Hippocampal formation (tissue), 2 donors: ENCODE measurements at places on chromosomes 16 and 17.

DNA sequence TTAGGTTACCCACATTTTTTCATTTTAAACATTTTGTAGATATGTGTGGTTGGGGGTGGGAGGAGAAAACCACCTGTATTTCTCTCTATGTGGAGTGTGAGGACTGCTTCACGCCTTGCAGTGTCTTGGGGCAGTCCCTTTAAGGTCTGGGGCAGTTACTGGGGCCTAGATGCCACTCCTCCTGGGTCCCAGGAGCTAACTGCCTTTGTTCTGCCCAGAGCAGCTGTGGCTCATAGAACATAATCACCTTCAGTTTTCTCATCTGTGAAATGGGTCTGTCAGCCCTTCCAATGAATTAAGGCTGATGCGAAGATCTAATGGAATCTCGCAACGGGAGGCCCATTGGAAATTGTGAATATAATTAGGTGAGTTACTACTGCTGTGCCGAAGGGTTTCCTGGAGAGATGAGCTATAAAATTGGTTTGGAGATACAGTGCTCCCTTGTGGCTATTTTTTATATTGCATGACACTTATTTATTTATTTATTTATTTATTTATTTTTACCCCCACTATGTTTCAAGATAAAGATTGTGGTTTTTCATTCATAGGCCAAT is 22.9 kb downstream of the DHRS7C start:
- DNase-seq = peak; percentile 24

- no peak for DNase-seq
These were observed 159.2 kb upstream of the CDH5 start for GRCh38 chr16:66207139-66207882.

GRCh38 chr17:2814481-2815341 is 18.5 kb downstream of the RAP1GAP2 start:
- no peak for DNase-seq

DNA sequence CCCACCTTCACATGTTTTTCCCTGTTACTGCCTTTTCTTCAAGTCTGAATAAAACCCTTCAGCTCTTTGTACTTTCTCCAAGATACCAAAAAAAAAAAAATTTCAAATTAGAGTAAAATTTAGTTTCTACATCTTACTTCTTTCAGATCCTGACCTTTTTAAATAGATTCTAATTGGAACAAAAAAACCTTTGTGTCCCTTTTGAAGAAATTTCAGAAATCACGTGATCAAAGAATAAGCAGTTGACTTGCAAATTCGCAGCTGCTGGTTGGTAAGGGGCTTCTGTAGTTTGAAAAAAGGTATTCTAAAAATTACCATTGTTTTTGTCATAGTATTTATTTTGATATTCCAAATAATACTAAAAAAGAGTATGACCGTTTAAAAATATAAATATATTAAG is 71.7 kb downstream of the CDC27 start:
- DNase-seq = no peak

DNA sequence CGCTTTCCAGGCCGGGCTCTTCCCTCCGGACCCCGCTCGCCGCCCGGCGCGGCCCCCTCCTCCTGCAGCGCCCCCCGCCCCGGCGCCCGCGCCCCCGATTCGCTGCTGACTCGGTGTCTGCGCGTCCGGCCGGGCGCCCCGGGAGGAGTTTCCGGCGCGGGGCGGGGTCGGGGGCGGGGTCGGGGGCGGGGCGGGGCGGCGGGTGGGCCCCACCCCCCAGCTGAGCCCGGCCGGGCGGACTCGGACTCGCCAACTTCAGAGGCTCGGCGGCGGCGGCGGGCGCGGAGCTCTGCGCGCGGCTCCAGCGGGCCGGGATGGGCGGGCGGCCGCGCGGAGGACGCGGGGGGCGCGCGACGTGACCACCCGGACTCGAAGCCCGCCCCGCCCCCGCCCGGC is at the start of gene METRNL:
Gene METRNL (plus strand): TSS at position 258 of the 396 bp plus-strand sequence. CDS start 207 bp downstream, outside the sequence.
- DNase-seq = peak; percentile 28

DNA sequence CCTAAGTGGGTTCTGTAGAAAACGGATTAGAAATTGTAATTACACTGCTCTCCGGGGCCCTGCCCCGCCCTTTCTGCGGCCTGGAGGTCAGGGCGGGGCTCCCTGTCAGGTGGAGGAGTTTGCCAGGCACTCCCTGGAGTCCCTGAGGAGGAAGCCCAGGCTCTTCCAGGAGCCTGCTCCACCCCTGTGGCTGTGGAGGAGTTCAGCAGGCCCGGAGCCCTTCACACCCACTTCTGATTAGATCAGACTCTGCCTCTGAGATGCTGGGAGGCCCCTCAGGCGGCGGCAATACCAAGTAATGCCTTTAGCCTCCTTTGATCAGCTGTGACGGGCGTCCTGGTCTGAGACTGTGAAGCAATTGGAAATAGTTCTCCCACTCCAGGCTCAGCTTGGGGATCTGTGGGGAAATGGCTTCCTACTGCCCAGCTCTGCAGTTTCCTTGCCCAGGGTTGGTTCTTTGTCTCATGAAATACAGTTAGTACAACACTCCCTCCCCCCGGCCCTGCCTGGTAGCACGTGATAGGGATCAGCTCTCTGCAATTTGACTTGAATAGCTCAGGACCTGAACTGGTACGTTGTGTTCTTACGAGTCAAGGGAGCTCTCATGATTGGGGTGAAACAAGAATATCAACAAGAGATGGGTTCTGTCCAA is 22.3 kb downstream of the BAIAP2 start:
- no peak for DNase-seq

DNA sequence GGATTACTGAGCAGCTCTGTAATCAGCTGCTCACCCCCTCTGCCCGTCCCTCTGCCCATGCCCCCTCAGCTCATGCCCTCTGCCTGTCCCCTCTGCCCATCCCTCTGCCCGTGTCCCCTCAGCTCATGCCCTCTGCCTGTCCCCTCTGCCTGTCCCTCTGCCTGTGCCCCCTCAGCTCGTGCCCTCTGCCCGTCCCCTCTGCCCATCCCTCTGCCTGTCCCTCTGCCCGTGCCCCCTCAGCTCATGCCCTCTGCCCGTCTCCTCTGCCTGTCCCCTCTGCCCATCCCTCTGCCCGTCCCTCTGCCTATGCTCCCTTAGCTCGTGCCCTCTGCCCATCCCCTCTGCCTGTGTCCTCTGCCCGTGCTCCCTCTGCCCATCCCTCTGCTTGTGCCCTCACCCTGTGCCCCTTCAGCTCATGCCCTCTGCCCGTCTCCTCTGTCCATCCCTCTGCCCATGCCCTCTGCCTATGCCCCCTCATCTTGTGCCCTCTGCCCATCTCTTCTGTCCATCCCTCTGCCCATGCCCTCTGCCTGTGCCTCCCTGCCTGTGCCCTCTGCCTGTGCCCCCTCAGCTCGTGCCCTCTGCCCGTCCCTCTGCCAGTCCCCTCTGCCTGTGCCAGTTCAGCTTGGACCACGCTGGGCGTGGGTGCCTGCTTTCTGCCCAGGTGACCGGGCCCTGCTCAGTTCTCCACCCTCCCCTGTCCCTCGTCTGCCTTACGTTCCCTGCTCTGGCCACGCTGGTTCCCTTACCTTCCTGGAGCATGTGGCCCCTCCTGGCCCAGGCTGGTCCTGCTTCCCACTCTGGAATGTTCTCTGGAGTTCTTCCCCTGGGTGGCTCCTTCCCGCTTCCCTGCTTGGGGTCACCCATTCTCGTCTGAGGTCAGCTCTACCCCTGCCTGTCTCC is 97.6 kb downstream of the NPIPB11 start:
- DNase-seq = no peak

GRCh38 chr16:73083271-73083670 is 35.3 kb upstream of the ZFHX3 start:
- DNase-seq = no peak

GRCh38 chr17:933312-934073 is 46.1 kb downstream of the NXN start:
- DNase-seq = no peak

DNA sequence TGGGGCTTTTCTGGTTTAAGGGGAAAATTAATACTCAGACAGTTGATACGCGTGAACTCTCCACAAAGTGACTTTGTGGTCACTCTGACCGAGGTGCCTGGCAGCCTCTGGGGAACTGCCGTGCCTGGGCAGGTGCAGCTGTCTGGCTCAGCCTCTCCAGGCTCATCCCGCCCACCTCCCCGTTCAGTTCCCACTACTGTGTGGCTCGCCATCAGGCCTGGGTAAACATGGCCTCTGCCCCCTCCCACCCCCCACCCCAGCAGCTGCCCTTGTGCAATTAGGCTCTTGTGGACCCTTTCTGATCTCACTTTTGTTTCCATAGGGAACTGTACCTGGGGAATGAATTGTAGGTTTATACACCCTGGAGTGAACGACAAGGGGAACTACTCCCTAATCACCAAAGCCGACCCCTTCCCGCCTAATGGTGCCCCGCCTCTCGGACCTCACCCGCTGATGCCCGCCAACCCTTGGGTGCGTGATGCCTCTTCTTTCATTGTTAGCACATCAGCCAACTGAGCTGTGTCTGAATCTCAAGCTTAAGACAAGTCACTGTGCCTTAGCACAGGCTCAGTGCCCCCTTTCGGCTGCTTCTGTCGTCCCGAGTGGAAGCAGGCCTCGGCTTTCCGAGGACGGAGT is 27.8 kb downstream of the ZC3H18 start:
- no peak for DNase-seq

DNA sequence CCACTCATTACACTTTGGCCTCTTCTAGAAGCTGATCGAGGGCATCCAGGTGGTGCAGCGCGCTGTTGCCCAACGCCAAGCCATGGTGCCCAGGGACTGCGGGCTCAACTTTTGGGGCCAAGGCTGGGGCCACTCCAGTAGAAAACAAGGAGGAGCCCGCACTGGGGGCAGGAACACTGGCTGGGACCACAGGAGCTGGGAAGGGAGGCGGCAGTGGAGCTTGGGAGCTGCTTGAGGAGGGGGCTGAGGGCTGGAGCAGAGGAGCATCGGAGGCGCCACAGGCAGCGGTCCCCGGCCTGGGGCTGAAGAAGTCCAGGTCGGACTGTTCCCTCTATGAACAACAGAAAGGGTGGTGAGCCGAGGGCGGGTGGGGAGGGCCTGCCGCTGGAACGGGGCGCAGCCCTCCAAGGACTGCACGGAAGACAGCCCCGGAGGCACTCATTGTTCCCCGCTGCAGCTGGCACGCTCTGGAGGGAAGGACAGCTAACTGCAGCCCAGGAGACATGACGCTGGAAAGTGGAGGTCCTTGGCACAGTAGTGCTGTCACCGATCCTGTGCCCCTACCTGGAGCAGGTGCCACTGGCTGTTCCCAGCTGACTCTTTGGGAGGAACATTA is 21.5 kb downstream of the GGA3 start:
- no peak for DNase-seq

GRCh38 chr16:56974549-56975300 is 13.0 kb downstream of the CETP start:
- no peak for DNase-seq

DNA sequence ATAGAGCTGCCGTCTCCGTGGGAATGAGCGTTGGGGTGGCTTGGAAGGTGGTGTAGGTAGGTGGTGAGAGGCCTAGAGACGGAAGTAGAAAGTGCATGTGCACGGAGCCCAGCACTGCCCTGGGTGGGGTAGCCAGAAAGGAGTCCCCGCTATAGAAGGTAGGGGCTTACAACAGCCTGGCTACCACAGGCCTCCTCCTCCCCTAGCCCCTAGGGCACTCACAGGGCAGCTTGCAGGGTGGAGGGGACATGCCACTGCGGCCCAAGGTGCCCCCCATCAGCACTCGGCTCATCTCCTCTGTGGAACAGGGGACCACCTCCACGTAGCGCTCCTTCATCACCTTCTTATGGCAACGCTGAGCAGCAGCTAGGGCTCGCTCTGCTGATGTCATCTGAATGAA is 5.0 kb downstream of the ESRP2 start:
- no peak for DNase-seq

DNA sequence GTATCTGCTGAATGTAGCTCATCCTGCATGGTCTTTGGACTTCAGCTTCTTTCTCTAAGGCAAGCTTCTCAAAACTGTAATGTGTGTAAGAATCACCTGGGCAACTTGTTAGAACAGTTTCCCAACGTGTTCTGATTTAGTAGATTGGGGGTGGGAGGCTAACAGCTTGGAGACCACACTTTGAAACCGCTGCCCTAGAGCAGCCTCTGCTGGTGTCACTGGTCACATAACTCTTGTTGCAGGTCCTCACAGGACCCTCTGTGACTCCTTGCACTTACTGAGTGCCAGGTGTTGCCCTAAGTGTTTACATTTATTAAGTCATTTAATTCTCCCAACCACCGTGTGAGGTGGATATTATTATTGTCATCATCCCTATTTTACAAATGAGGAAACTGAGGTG is 9.9 kb downstream of the SLC35G3 start:
- no peak for DNase-seq

DNA sequence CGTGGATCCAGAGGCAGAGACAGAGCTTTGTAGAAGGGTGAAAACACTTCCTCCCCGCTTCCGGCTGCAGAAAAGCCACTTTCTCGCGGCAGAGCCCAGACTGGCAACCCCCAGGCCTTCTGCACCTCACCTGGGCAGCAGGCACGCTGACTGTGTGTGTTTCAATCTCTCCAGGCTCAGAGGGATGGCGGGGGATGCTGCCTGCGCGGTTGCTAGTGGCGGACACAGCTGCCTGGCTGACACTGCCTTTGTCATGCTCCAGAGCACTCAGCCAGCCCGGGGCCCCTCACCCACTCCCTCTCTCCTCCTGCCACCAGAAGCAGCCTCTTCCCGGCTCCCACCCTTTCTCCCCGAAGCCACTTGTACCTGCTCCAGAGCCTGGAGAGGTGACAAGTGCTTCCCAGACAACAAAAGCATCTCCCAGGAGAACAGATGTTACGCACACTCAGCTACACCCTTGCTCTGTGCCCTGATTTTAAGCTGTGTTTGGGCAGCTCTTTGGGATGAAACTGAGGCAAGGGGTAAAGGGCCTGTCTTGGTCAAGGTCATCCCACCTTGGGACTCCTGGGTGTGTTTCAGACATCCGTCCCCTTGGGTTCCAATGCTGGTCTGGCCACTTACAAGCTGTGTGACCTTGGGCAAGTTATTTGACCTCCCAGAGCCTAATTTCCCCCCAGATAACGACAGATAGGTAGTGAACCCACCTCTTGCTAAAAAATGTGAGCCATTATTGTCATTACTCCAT is 9.2 kb upstream of the GLIS2 start:
- no peak for DNase-seq

GRCh38 chr16:86844695-86845094 is 266.3 kb downstream of the FOXL1 start:
- no peak for DNase-seq

GRCh38 chr17:36674278-36674650 is 72.9 kb downstream of the MRM1 start:
- DNase-seq = no peak

DNA sequence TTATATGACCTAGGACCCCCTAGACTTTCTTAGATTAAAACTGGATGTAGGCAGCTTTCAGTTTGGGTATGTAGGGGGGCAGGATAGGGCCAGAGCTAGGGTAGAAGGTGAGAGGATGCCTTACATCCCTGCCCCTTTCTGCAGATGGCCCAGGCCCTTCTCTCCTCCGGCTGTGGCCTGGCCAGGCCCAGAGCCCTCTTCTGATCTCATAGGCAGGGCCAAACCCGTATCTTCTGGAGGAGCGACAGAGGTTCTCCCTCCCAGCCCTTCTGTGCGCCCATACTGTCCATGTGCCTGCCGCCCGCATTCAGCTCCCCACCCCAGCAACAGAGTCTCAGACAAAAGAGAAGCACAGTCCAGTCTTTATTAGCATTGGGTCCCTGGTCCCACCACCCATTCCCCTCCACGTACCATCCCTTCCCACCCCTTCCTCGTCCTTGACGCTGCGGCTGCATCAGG is 2.0 kb upstream of the TSPOAP1 start:
- DNase-seq = no peak

- no peak for DNase-seq
These were observed 804 bp downstream of the TGFB1I1 start for GRCh38 chr16:31472709-31473203.

- DNase-seq = no peak
These were observed 15.6 kb downstream of the KRT9 start for GRCh38 chr17:41556306-41556705.

- DNase-seq = no peak
These were observed 561.3 kb downstream of the WWOX start for GRCh38 chr16:78660795-78661194.

GRCh38 chr17:49899191-49899485 is 51.3 kb upstream of the TAC4 start:
- no peak for DNase-seq
